ENCODE measurements at places on chromosomes 5 and 9.

DNA sequence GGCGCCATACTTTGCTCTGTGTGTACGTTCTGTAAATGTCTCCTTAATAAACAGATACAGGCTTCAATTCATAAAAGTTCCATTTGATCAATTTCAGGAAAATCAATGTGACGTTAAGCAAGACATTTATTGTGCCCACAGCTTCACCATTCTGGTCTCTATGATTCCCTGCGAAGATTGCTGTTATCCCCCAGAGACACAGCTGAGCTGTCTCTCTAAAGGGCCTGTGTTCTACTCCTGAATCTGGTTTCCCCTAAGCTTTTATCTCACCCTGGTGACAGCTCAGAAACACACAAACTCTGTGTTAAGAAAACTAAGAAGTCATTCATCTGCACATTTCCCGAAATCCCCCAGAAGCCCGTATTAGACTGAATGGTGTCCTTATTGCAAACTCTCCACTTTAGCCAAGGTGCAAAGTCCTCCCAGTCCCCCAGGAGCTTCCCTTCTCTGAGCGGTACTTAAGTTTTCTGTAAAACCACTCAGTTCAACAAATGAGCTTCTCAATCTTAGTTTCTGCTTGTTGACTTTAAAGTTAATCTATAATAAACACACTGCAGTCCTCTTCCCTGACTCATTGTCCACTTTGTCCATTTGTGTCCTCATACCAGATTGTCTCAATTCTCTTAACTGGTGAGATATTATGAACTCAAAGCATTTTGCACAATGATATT, 1.4 kb upstream of the C5orf15 start:
- no peak for DNase-seq

GRCh38 chr5:2251751-2252150, 369.0 kb upstream of the IRX4 start:
- DNase-seq = no peak

- no peak for DNase-seq
Measured at GRCh38 chr9:92328225-92328624, 2.5 kb downstream of the CENPP start.

GRCh38 chr5:133319905-133320520, 268.2 kb downstream of the HSPA4 start:
- no peak for DNase-seq

DNA sequence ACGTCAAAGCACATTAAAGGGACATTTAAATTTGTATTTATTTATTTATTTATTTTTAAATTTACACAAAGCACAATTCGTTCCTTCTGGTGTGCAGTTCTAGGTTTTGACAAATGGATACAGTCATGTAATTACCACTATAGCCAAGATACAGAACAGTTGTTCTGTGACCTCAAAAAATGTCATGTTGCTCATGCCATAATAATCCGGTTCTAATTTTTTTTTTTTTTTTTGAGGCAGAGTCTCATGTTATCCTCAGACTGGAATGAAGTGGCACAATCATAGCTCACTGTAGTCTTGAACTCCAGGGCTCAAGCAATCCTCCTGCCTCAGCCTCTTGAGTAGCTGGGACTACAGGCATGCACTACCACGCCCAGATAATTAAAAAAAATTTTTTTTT, 7.8 kb downstream of the IGFBPL1 start:
- DNase-seq = no peak

DNA sequence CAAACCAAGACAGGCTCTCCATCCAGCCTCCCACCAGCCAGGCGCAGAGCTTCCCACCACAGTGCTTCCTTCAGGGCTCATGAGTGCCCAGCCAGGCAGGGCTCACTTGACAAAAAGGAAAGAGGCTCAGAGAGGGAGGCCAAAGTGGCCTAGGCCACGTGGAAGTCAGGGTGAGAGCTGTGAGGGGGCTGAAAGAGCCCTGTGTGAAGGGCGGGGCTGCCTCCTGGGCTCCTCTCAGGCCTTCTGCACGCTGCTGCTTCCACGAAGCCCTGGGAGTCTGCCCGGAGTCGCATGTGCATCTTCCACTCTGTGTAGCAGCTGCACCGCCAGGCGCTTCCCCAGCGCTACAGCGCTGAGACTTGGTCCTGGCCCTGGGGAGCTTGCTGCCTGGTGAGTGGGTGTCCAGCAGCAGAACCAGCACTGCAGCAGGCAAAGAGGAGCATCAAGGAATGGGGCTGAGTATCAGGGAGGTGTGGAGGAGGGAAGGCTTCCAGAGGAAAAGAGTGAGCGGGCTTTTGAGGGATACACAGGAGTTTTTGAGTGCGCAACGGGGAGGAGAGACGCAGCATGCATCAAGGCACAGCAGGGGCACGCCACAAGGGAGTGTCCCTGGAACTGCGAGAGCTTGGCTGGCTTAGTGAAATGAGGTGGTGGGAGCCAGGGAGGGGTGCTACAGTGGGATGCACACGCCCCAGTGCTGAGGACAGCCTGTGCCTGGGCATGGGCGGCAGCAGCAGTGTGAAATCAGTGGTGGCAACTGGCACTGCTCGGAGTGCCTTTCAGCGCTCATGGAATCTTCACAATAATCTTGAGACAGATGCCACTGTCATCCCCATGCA, 178.0 kb downstream of the GAPVD1 start:
- DNase-seq = no peak

- no peak for DNase-seq
Measured at GRCh38 chr9:30851600-30851999, 1532.8 kb upstream of the ACO1 start.

Data from CD4-positive, alpha-beta T cell treated with Interleukin-6 for 4 hours (primary cell).